Right kidney (tissue), 9 donors: ENCODE measurements at places on chromosomes 7 and 10.

DNA sequence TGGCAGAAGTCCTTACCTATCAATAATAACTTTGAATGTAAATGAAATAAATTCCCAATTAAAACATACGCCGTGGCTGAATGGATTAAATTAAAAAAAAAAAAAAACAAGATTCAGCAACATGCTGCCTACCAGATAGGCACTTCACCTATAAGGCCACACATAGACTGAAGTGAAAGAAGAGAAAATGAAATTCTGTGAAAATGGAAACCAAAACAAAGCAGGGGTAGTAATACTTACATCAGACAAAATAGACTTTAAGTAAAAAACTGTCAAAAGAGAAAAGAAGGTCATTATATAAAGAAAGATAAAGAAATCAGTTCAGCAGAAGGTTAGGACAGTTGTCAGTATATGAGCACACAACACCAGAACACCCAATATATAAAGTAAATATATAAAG, 55.3 kb downstream of the TCAF1 start:
- no peak for DNase-seq

- peak; percentile 28 for DNase-seq
These were observed 18.7 kb downstream of the AKR1C1 start for GRCh38 chr10:4981722-4982471.

DNA sequence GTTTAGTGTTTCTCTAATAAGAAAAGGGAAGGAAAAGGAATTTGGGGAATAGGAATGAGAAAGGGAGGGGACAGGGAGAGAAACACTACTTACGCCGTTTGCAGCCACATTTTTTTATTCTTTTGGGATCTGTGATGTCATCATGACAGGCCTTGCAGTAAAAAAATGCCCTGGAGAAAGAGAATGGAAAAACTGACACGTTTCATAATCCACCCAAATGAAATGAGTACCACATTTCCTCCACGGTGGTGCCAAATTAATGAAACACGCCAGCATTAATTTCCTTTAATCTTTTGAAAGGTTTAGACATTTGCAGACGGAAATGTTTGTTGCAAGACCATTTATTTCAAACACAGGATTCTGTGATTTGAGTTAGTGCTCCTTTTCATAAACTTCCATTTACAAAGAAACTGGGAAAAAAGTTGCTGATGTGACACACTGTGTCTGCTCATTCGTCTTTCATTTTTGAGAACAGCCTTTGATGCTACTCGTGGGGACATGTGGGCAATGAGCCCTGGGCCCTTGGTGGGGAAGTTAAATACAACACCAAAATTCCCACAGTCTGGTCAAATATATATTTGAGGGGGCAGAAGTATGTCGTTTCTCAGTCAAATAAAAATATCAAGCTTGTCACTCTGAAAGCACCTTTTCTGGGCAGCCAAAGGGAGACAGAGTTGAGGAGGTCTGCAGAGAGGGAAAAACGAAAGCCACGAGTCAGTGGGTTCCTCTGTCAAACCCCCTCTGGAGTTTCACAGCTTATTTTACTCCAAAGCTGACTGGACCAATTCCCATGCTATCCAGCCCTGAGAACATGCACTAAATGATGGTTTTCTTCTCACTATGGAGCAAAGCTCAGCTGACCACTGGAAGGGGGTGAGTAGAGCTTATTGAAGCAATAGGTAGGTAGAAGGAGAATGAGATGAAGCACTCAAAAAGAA, 625.5 kb downstream of the KCNMA1 start:
- DNase-seq, result no peak

GRCh38 chr10:116674901-116675423, 54.2 kb downstream of the PNLIPRP2 start:
- no peak for DNase-seq

- no peak for DNase-seq
These were observed 236.9 kb upstream of the IGFBP3 start for GRCh38 chr7:46157931-46158330.

DNA sequence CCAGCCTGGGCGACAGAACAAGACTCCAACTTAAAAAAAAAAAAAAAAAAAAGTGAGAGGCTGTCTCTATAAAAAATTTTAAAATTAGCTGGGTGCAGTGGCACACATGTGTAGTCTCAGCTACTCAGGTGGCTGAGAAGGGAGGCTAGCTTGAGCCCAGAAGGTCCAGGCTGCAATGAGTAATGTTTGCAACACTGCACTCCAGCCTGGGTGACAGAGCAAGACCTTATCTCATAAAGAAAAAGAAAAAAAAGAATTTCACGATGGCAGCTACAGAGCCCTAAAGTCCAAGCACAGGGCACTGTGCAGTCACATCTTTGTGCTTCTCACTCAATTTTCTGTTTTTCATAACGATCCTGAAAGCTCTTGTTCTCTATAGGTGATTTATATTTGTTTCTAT, 209.5 kb upstream of the KCTD7 start:
- no peak for DNase-seq

DNA sequence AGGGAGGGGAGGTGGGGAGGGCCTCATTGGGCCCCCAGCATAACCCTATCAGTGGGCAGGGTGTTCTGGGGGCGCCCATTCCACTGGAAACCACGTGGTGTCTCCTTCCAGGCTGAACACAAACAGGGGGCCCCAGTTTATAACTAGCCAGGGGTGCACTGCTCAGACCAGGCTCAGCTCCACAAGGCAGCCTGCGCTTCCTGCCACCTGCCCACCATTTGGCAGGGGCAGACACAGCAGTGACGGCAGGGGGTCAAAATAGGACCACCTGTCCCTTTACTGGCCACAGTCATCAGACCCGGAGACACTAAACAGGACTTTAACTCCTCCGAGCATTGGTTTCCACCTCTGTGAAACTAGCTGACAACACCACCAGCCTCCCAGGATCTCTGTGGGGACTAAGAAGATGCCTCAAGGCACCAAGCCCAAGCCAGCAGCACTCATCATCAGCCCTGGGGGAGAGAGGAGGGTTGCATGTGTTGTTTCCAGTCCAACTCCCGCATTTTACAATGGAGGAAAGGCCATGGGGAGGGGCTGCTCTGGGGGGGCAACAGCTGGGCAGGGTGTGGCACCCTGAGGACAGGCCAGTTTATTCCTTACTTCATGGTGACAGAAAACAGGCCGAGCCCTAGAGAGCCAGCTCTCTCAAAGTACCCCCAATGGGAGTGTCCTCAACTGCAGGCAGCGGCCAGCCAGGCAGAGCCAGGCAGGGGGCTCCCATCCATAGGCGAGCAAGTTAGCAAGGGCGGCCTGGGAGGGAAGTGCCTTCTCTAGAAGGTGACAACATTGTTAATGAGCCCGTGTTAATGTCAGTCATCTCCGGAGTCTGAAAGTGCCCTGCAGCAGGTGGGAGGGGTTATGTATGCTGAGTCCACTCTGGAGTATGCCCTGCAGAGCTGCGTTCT, 127.6 kb downstream of the TNS3 start:
- no peak for DNase-seq

DNA sequence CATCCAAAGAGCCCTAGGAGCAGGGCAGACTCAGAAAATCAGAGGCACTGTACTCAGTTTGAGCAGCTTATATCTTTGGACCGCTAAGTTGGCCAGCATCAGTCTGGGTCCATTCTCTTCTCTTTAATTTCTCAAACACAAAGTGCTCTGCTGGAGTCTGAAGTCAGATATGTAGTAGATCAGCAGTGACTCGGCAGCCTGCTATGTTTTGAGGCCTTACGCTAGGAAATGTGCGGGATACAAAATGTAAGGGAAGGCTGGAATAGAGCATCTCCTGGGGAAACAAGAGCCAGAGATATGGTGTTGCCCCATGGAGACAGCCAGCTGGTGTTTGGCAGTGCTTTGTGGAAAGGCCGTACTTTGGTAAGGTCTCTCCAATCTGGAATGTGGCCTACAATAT, 60.6 kb upstream of the VKORC1L1 start:
- DNase-seq, result no peak

GRCh38 chr7:100167912-100168323, 499 bp downstream of the GAL3ST4 start:
- no peak for DNase-seq

GRCh38 chr7:129108581-129108980, 35.9 kb upstream of the TSPAN33 start:
- DNase-seq, result no peak

DNA sequence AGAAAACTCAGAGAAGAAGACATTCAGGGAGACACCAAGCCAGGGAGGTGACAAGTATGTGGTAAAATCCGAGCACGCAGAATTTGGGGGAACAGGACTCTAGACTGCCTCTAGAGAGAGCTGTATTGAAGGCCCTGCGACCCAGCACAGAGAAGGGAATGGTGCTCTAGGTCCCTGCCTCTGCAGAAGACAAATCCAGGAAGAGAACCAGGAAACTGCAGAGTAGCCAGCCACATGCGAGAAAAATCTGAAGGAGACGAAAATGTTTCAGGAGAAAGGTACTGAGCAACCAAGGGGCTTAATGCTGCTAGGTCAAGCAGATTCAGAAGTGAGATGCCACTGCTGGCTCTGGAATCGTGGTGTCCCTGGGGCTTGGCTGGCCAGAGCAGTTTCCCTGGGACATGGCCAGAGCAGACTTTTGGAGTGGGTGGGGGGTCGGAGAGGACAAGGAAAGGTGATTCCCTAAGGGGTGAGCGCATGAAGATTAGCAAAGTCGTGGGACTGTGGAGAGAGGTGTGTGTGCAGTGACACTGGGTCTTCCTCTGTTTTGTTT, 158.0 kb upstream of the KLF6 start:
- DNase-seq, result no peak

- DNase-seq, result no peak
These were observed 214.1 kb downstream of the KLF6 start for GRCh38 chr10:3570855-3571266.

DNA sequence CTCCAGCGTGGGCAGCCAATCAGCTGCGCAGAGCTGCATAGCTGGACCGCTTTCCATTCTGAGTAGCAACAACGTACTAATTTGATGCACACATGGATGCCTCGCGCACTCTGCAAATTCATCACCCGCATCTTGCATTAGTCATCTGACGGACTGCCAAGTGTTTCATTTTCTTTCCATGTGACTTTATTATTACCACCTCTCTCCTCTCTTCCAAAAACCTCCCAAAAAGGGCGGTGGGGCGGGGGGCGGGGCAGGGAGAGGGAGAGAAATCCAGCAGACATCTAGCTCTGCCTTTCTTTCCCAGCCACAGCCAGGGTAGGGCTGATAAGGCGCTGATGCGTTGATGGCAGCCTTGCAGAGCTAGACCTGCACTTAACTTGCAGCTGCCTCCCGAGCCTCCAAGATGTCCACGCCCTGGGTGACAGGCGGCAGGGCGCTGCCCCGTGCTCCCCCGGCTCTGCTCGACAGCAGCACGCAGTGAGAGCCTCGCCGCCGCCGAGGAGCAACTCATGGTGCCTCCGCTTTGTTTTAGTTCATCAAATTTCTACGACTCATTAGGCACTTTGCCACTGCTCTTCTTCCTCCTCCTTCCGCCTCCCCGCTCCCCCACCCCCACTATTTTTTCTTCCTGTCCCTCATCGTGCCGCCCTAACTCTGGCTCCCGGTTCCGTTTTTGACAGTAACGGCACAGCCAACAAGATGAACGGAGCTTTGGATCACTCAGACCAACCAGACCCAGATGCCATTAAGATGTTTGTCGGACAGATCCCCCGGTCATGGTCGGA, 147.3 kb downstream of the CELF2 start:
- peak; percentile 66 for DNase-seq

GRCh38 chr10:129779126-129780111, 184.7 kb downstream of the EBF3 start:
- DNase-seq, result no peak

DNA sequence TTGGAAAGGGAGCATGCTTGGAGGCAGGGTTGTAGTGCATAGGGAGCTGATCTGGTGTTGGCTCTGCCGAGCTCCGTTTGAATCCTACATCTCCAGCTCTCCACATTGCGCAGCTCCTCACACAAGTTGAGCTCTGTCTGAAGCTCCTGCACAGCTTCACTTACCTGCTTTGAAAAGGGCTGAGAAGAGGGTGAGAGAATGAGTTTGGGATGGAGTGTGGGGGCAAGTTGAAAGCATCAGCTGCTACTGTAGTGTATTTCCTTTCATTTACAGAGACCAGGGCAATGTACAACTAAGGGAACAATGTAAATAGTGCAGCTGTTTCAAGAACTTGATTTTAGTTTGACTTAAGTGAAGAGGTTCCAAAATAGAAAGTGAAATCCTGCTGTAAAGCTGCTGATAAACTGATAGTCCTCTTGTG, 88.5 kb downstream of the VTI1A start:
- peak; percentile 4 for DNase-seq

- DNase-seq, result peak; percentile 75
These were observed 1.6 kb downstream of the FAM171A1 start for GRCh38 chr10:15369256-15370211.

DNA sequence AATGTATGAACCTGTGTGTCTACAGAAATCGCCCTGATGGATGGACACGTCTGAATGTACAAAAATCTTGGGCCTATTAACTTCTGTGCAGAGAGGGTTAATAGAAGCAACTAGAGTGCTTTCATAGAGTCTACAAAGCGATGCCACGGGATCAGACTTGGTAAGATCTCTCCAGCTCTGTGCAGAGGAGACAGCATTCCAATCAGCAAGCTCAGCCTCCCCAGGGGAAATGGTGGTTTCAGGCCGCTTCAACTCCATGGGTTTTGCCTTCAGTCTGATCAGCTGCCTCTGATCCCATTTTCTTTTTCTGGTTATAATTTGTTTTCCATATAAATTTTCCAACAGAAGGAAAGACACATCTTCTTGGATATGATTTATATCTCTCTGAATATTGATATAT, 35.1 kb upstream of the COBL start:
- DNase-seq, result no peak

GRCh38 chr10:45063591-45064231, 63.0 kb downstream of the ZNF22 start:
- no peak for DNase-seq

GRCh38 chr7:85160223-85160622, 26.6 kb downstream of the SEMA3D start:
- no peak for DNase-seq

- DNase-seq, result no peak
These were observed 131.8 kb downstream of the BMPER start for GRCh38 chr7:34036972-34037792.

DNA sequence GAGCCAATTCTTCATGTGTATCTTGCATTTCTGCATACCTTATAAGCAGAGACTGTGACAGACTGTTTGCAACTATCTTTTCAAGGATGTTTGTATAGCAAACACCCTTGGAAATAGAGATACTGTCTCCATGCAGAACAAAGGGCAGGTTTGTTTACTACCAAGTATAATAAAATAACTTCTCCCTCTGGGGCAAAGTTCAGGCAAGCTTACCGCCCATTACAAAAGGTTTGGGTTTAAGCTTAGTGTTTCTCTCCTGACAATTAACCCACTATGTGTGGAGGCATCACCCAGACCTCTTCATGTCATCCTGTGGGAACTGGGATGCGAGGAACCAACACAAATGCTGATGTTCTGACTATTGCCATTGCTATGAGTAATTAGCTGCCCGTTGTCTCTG, 479.1 kb upstream of the ZMIZ1 start:
- no peak for DNase-seq

- DNase-seq, result no peak
These were observed 69.7 kb upstream of the FZD8 start for GRCh38 chr10:35711615-35712411.
